ENCODE measurements at places on chromosomes 6 and 20. TPM values are rescaled to one million over a fixed set of nuclear protein-coding genes. Genes with fewer than 3 reads are reported as not detected.

- DNase-seq, result no peak
- H3K4me3 ChIP-seq, result no peak overlapping the region
- H3K27me3 ChIP-seq, result peaks cover 5% of the 10 kb centered on the region
Observed at GRCh38 chr6:127522714-127523113, 3.6 kb upstream of the MTCL3 start.

- H3K27me3 ChIP-seq, result no peaks in the 10 kb centered on the region
- H3K4me3 ChIP-seq, result no peak overlapping the region
- no peak overlapping the region for H3K27ac ChIP-seq
- H3K36me3 ChIP-seq, result no peaks in the 10 kb centered on the region
- DNase-seq, result no peak
- H3K4me1 ChIP-seq, result no peaks in the 10 kb centered on the region
Observed at GRCh38 chr6:116158641-116159040, 32.7 kb upstream of the COL10A1 start.

- no peaks in the 10 kb centered on the region for H3K4me1 ChIP-seq
- DNase-seq, result no peak
- no peaks in the 10 kb centered on the region for H3K27me3 ChIP-seq
- no peaks in the 10 kb centered on the region for H3K36me3 ChIP-seq
Observed at GRCh38 chr6:25553502-25553901, 98.5 kb upstream of the SCGN start.

GRCh38 chr6:136624347-136624746 lies 74.1 kb upstream of the MAP7 start:
- no peaks in the 10 kb centered on the region for H3K36me3 ChIP-seq
- no peaks in the 10 kb centered on the region for H3K27me3 ChIP-seq
- no peaks in the 10 kb centered on the region for H3K4me1 ChIP-seq
- H3K27ac ChIP-seq, result no peak overlapping the region
- no peak for DNase-seq

DNA sequence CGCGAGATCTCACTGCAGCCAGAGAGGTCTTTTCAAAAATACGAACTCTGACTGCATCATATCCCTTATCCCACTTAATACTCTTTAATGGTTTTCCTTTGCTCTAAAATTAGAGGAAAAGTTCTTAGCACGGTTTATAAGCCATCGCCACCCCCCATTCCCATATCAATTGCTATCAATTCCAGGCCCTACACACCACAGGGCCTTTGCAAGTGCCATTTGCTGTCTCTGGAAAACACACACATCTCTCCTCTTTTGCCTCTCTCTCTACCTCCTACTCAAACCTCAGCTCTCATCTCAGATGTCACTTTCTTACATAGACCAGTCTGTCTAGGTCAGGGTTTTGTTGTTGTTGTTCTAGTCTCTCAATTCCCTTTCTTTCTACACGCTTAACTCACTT lies 9.8 kb downstream of the SLC22A23 start:
- no peaks in the 10 kb centered on the region for H3K36me3 ChIP-seq
- no peak overlapping the region for H3K27ac ChIP-seq
- no peak for DNase-seq
- H3K27me3 ChIP-seq, result no peaks in the 10 kb centered on the region

GRCh38 chr20:57461726-57462125 lies 63.2 kb downstream of the CTCFL start:
- H3K27ac ChIP-seq, result no peak overlapping the region
- DNase-seq, result no peak
- H3K4me3 ChIP-seq, result no peak overlapping the region
- no peaks in the 10 kb centered on the region for H3K27me3 ChIP-seq
- no peaks in the 10 kb centered on the region for H3K36me3 ChIP-seq

GRCh38 chr6:135186255-135186654 lies 5.1 kb downstream of the MYB start:
- H3K27ac ChIP-seq, result no peak overlapping the region
- DNase-seq, result no peak
- no peaks in the 10 kb centered on the region for H3K36me3 ChIP-seq
- H3K4me3 ChIP-seq, result no peak overlapping the region

PDYN gene
- total RNA-seq, result not detected
